ENCODE measurements at places on chromosomes 13 and 19.

DNA sequence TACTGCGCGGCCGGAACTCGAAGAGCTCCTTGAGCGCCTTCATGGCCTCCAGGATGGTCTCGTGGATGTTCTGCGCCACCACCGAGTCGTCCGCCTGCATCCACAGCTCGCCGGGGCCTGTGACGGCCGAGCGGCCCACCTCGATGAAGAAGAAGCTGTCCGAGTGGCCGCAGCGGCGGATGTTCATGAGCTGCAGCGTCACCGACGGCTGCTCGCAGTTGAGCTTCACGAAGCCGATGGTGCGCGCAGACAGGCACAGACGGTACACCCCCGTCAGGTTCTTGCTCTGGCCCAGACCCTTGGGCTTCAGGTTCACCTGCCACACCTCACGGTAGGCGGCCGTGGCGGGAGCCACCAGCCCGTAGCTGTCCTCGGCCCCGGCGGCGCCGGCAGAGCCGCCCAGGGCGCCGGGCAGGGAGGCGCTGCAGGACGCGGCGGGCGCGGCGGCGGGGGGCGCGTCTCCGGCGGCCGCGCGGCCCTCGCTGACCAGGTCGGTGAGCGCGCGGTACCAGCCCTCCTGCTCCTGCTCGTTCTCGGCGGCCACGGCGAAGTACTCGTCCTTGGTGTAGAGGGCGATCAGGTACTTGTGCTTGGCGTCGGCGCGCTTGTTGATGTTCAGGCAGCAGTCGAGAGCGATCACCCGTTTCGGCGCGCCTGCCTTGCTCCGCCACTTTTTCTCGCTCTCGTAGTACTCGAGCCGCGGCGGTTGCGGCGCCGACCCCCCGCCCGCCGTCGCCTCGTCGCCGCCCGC is 1.1 kb downstream of the IRS2 start:
- peak; percentile 44 for DNase-seq

DNA sequence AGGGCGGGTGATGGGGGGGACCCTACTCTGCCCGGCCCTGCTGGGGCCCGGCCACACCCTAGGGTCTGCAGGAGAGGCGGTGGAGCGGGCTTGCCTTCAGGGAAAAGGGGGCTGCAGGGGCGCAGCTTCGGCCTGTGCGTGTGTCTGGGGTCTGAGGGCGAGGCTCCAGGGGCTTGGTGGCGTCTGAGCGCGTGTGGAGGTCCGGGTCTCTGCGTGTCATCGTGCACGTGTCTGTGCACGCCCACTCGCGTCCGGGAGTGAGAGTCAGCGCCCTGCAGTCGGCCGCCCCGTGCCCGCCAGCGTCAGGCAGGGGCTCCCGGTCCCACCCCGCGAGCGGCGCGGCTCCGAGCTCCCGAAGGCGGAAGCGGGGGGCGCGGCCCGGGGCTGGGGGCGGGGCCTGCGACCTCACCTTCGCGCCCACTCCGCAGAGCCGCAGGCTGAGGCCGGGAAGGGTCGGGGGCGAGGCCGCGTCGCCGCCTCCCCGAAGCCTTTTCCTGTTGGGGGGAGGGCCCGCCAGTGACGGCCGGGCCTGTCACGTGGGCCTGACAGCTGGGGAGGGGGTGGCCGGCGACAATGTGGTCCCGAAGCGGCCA is at the start of gene ARHGAP45:
ARHGAP45 (plus strand) TSS at position 420 of the 593 bp plus-strand sequence. CDS start 239 bp downstream, outside the sequence.
- no peak for DNase-seq

DNA sequence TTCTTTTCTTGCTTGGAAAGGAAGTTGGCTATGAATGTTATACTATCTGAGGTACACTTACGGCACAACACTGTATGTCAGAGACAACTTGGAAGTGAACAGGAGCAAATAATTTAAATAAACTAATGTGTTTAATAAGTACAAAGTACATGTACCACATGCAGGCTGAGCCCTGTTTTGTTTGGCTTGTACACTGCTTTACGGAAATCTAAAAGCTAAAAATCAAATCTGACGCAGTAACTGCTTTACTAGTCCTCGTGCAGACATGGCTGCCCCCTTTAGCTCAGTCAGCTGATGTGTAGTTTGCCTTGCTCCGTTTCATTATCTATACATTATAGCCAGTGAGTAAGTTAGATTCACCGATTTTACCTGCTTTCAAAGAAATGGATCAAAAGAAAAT is 36.5 kb downstream of the TDRD3 start:
- DNase-seq = no peak

GRCh38 chr13:98493042-98493712 is 83.7 kb downstream of the STK24 start:
- no peak for DNase-seq

GRCh38 chr13:27956576-27957300 is 12.4 kb downstream of the CDX2 start:
- no peak for DNase-seq

GRCh38 chr19:46639358-46640182 is 3.6 kb upstream of the GNG8 start:
- DNase-seq = peak; percentile 88

GRCh38 chr19:21117041-21117907 is 24.6 kb upstream of the ZNF431 start:
- DNase-seq = no peak
